ENCODE measurements at places on chromosomes 2 and 18. TPM values are rescaled to one million over a fixed set of nuclear protein-coding genes. Genes with fewer than 3 reads are reported as not detected.

DNA sequence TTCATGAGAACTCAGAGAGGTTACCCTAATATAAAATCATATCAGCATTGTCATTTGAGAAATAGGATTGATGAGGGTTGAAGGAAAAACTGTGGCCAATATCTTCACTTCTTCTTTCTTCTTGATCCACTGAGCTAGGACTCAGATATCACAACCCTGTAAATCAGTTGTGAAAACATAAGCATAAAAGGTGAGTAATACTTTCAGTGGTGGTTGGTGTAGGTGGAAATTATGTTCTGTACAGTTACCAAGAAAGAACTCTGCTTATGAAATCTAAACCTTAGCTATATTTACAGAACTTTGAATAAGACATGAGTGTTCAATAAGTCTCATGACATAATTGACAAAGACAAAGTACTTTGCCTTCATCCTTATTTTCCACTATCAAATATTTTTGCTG lies 56.3 kb downstream of the PAX3 start:
- no peaks in the 10 kb centered on the region for H3K4me1 ChIP-seq
- no peak for DNase-seq
- H3K27ac ChIP-seq: no peak overlapping the region

DNA sequence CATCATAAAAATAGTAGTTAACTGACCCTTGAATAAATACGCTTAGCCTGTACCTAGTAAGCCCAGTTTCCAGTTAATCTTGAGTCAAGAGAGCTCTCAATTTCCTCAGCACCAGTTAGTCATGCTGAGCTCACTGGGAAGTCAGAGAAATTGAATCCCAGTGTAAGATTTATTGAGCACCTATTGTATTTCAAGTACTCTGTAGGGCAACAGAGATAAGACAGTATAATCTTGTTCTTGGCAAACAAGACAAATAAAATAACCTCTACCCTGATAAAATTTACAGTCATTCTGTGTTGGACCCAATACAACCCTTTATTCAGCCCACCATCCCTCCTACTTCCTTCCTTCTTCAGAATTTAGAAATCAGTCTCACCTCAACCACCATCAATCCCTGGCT lies 71.9 kb upstream of the NRP2 start:
- no peaks in the 10 kb centered on the region for H3K36me3 ChIP-seq
- no peaks in the 10 kb centered on the region for H3K4me1 ChIP-seq
- H3K27me3 ChIP-seq: no peaks in the 10 kb centered on the region
- H3K27ac ChIP-seq: no peak overlapping the region

- H3K27ac ChIP-seq: no peak overlapping the region
- H3K36me3 ChIP-seq: no peaks in the 10 kb centered on the region
- H3K27me3 ChIP-seq: no peaks in the 10 kb centered on the region
- no peak for DNase-seq
- H3K4me3 ChIP-seq: no peak overlapping the region
Measured at GRCh38 chr2:72198532-72199241, 51.0 kb upstream of the CYP26B1 start.

DNA sequence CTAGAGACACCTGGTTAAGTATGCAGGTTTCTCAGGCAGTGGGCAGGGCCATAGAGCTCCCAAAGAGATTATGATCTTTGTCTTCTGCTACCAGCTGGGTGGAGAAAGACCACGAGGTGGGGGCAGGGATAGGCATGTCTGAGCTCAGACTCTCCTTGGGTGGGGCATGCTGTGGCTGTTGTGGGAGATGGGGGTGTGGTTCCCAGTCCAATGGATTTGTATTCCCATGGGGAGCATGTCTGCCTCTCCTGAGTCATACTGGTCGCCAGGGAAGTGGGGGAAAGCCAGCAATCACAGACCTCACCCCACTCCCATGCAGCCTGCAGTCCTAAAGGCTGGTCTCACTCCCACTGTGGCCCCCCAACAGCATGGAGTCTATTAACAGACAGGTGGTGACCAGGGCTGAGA lies 31.4 kb upstream of the RHOB start:
- no peak overlapping the region for H3K27ac ChIP-seq
- no peaks in the 10 kb centered on the region for H3K27me3 ChIP-seq
- H3K36me3 ChIP-seq: no peaks in the 10 kb centered on the region
- H3K4me1 ChIP-seq: no peaks in the 10 kb centered on the region
- DNase-seq: no peak

The EPHA4 gene
- 9.0 TPM for total RNA-seq

The AGFG1 gene
- 47.4 TPM for total RNA-seq
